ENCODE measurements at places on chromosomes 4 and X. TPM values are rescaled to one million over a fixed set of nuclear protein-coding genes. Genes with fewer than 3 reads are reported as not detected.

DNA sequence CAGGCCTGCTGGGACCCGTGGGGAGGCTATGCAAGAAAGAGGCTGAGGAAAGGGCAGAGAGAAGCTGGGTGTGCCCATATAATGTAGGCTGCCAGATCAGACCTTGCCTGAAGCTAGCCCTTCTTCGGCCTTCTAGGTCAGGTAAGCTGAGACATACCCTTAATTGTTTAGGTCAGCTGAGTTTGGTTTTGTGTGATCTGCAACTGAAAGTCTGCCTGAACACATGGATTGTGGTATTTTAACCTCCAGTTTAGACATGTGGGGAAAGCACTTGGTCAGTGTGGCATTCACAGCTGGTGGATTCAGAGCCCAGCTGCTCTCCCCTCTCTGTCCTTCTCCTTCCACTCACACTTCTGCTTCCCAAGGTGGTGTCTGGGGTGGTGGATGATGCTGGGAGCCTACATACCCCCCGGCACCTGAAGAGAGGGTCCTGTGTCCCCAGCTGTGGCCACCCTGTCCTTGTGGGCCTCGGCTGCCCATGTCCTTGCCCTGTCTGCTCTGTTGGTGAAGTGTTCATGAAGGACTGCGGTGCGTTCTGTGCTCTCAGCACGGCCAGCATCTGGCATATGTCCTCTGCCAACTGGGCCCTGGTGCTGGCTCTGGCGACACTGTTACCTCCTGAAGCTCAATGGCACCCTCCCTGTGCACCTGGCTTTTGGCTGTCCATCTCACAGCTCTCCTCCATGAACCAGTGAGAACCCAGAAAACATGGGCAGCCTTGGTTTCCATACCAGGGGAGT, 82.1 kb downstream of the NAT8L start:
- no peak for DNase-seq

DNA sequence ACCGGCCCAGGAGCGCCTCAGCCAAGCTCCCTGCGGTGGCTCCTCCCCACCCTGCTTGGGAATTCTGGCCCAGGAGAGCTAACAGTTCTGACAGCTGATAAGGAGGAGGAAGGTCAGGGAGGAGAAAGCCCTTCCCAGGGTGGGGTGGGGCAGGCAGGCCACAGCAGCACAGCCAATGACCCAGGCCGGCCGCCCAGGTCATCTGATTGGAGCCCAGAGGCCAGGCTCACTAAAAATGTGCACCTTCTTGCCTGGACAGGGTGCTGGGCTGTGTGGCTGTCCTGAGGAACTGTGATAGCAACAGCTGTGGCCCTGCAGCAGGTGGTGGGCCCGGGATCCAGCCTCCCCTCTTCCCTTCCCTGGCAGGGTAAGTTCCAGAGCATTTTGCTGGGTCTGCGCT, 17.2 kb upstream of the SH3TC1 start:
- no peak for DNase-seq

GRCh38 chr4:47837094-47837907, 566 bp downstream of the CORIN start:
- DNase-seq: peak; percentile 43

DNA sequence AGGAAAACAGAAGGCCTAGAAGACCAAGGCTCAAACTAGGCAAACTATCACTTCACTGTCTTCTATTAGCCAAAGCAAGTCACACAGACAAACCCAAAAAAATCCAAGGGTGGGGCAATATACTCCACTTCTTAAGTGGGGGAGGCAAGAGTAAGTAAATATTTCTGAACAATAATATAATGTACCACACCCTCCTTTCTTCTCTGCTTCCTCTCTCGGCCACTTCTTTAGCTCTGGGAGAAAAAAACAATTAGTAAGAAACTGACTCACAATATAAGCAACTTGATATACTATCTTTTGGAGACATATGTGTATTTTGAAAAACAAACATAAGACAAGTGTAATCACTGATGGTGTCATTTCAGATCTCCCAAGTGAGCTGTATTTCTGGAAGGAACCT, 14.8 kb downstream of the DCAF8L1 start:
- no peak for DNase-seq

GRCh38 chr4:162352580-162353107, 188.8 kb upstream of the FSTL5 start:
- no peak for DNase-seq

DNA sequence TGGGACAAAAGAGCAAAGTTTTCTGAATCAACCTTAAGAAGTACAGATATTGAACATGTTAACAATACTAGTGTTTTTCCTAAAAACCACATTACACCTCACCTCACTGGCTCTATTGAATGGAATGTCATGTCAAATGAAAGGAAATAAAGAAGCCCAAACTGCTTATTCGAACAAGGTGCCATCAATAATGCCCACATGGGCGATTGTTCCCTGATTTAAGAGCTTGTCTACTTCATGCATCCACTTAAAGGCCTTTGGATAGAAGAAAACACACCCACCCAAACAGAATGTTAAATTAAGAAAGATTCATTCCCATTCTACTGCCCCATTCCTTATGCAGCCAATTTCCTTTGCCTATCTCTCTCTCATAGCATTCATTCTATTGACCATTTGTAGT, 118.5 kb upstream of the PAQR3 start:
- DNase-seq: no peak

DNA sequence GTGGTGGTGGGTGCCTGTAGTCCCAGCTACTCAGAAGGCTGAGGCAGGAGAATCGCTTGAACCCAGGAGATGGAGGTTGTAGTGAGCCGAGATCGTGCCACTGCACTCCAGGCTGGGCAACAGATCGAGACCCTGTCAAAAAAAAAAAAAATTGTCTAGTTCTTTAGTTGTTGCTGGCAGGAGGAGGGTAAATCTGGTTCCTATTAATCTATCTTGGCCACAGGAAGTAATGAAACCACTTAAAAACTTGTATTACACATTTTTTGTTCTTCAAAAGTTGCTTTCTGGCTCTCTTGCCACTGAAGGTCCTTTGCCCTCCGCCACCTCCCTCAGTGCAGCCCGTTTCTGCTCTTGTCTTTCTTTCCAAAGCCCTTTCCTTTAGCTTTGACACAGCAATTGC, 102.9 kb upstream of the ARSJ start:
- no peak for DNase-seq

SLC6A14 gene
- polyA plus RNA-seq: 26.5 TPM

DNA sequence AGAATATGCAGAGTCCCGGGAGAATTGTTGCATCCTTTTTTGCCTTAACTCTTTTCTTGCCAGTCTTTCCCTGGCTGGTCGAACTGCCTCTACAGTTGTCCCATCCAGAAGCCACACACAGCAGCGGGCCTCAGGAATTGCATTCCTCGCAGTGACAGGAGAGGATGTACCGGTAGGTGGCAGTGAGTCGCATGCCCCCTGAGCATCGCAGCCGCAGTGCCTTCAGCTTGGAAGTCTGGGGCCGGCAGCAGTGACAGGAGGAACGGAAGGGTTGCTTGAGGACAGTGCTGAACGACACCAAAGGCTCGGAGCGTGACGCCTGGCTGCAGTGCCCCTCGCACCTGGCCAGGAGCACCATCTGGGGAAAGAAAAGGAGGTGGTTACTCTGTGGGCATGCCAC, 23.5 kb downstream of the NDP start:
- no peak for DNase-seq

GRCh38 chrX:123487669-123488068, 245.2 kb downstream of the THOC2 start:
- no peak for DNase-seq

SLC34A2 gene
- polyA plus RNA-seq: 727 TPM

DNA sequence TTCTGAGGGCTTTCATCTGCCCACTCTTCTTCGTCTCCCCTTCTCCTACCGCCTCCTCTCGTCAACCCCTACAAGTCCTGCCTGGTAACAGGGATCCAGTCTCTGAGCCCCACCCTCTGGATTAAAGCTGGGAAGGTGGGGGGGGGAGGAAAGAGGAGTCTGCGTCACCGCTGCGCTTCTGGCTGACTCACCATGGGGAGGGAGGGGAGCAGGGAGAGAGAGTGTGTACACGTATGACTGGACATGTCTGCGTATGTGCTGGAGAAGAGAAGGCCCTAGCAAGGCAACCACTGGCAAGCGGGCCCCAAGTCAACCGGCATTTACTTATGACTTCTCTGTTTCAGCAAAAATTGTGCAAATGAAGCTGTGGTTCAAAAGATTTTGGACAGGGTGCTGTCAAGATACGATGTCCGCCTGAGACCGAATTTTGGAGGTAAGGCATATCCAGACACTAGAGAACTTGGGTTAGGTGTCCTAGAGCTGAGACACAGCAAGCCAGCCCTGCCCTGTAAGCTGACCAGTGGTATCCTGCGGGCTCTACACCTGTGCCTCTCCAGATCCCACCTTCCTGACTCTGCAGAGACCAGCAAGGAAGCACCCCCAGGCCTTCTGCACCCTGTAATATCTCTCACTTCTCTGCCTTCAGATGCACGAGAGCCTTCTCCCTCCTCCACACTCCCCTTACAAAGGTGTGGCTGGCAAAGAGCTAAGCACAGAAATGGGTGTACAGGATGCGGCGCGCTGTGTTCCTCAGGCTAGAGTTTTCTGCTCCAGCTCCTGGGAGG, 2.5 kb downstream of the GABRQ start:
- DNase-seq: no peak

H2AZ1 gene
- polyA plus RNA-seq: 132 TPM

DNA sequence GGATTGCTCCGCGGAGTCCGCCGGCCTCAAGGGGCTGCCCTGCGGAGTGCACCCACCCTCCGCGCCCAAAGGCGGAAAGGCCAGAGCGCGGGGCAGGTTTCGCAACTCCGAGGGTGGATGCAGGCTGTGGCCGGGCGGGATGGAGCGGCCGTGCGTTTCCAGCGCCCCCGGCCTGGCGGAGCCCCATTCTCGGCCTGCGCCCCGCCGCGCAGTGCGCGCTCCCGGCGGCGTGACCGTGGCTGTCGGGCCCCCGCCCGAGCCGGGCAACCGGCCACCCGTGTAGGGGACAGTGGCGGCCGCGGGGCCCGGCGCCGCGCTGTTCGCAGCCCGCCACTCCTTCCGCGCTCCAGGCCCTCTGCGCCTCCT, 331 bp downstream of the SETD7 start:
- peak; percentile 59 for DNase-seq

All from lung (tissue), 17 donors.